GM18507 (cell line): ENCODE measurements at places on chromosomes 11 and 22.

DNA sequence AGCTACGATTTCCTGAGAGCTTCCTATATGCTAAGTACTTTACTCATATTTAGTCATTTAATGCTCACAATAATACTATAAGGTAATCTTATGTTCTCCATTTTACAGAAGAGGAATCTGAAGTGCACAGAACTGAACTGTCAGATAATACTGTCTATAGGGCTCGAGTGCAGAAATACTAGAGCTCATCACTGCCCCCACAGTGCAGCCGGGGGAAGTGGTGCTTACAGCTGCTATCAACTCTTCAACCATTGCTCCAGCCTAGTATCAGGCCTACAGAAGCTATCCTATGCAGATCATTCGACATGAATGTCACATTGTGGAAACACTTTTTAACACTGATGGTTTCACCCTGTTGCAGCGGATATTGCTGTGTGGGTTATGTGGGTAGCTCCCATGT lies 929.9 kb downstream of the NTM start:
- DNase-seq: no peak

- DNase-seq: no peak
Observed at GRCh38 chr11:35277827-35278226, 138.9 kb downstream of the CD44 start.

DNA sequence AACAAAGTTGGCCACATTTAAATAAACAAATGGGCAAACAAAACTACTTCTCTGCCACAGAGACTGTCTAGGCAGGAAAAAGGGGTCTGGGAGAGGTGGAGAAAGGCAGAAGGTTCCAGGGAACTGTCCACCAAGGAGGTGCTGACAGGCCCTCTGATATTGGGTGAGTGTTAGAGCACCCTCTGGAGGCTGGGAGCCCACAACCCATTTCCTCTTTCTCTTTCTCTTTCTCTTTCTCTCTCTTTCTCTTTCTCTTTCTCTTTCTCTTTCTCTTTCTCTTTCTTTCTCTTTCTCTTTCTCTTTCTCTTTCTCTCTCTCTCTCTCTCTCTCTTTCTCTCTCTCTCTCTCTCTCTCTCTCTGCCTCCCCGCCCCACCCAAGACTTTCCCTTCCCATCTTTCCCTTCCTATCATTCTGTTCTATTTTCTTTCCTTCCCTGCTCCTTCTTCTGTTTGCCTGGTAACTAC lies 912.8 kb downstream of the DLG2 start:
- peak; percentile 1 for DNase-seq

GRCh38 chr11:114121138-114121537 lies 61.6 kb downstream of the ZBTB16 start:
- no peak for DNase-seq

DNA sequence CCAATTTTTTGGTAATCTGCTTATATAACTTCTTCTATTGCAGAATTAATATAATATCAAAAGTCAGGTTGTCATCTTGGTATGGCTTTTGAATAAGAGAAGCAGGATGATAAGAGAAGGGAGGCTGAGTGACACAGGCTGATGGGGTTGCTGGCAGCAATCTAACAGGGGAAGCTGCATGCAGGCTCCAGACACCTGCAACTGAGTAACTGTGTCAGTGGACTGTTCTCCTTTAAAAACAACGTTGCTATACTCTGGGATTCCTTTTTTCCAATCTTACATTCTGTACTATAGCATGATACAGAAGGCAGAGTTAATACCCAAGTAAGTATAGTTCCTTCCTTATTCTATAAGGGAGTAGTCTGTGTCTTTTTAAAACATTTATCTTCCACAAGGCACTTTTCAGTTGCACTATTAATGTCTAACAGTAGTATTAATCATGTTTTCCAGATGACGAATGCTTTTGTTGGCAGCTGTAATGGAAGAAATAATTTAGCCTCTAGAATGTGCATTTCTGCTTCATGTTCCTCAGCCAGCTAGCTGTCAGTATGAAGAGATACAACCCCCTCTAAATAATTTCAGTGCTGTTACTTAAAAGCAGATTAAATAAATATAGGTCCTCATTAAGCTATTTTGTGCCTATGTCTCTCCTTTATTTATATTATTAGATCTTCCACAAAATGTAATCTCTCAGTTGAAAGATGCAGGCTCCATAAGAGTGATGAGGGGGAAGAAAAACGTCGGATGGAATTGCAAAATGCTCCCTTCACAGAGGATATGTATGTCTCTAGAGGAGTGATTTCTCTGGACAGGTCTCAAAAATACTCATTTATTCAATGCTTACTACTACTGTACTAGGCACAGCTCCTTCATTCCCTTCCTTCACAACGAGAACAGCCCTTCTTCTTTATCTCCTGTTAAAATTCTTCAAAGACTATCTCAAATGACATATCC lies 50.8 kb downstream of the ATG16L2 start:
- no peak for DNase-seq

GRCh38 chr22:42419243-42419881 lies 12.8 kb downstream of the NFAM1 start:
- DNase-seq: peak; percentile 56

GRCh38 chr11:100072131-100072530 lies 615.0 kb upstream of the ARHGAP42 start:
- no peak for DNase-seq

GRCh38 chr11:75158696-75159150 lies 7.8 kb downstream of the SLCO2B1 start:
- no peak for DNase-seq

GRCh38 chr11:96337541-96338431 lies 5.2 kb downstream of the MAML2 start:
- DNase-seq: no peak

GRCh38 chr11:114150671-114151070 lies 91.2 kb downstream of the ZBTB16 start:
- no peak for DNase-seq

DNA sequence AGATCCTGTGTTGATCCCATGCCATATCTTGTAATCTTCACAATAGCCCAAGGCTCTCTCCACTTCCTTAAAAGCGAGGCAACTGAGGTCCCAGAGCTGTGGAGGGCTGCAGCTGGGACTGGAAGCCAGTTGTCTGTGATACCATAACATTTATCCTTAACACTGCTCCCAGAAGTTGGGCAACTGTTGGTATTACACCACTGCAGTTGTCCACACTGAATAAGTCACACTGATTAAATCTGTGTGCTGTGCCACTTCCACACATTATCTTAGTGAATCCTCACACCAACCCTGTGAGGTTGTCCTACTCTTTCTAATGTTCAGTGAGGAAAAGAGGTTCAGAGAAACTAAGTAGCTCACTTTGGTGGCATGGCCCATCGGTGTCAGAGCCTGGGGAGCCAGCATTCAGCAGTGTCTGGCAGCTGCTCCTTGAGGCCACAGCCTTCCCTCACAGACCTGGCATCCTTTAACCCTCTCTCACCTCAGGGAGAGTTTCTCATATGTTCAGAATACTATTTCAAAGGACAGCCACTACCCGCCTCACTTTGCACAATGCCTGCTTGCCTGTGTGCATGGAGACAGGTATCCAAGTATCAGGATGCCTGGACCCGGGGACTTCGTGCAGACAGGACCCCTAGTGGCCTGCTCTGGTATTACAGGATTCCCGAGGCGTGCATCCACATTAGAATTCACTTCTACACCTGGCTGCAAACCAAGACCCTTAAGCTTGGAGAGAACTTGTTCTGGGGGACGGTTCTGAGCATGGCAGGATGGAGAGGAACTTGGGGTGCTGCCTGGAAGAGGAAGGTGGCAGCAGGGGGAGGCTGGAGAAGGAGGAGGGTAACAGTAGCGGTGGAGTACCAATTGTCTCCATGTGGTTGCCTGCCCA lies 221.9 kb upstream of the TBCEL start:
- DNase-seq: peak; percentile 53

DNA sequence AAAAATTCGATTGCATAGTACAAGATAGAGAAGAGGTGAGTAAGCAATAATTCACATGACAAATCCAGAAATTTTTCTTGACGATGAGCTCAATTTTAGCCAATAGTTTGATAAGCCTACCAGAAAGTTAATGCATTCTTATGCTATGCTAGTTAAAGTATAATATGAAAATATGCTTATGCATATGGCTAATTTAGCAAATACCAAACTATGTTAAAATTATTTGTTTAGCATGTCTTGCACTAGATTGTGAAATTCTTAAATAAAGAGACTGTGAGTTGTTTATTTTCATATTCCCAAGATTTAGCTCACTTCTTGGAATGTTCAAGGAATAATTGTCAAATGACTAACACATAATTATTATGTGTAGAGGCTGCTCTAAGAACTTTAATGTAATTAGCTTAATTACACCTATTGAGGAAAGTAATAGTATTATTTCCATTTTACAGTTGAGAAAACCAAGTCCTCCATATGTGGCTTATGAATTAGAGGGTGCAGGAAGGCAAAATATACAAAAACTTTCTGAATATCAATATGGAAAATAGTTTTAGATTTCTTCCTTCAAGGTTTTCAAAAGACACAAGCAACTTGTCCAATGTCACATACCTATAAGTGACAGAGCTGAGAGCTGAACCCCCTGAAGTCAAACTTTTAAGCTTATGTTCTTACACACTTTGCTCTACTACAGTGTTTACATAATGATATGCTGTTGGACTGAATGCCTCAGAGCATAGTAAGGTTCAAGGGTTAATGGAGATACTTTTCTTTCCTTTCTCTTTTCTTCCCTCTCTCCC lies 45.9 kb upstream of the ARHGAP20 start:
- no peak for DNase-seq

DNA sequence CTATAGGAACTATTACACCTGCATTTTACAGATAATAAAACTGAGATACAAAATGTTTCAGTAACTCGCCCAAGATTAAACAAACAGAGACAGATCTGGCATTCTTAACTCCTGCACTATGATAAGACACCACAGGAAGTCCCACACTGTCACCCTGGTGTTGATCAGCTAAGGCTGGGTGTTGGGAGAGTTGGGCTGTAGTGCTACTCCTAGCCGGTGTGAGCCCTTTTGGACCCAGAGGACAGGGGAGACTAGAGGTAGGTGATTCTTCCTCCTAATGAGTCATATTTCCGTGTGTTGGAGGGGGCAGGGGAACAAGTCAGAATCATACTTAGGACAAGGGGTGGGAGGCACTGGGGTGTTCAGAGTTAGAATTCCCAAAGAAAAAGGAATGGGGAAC lies 353.2 kb upstream of the TENM4 start:
- no peak for DNase-seq

GRCh38 chr11:126113963-126114362 lies 51.3 kb upstream of the CDON start:
- no peak for DNase-seq

GRCh38 chr11:61337706-61338470 lies 4.9 kb downstream of the TKFC start:
- no peak for DNase-seq

DNA sequence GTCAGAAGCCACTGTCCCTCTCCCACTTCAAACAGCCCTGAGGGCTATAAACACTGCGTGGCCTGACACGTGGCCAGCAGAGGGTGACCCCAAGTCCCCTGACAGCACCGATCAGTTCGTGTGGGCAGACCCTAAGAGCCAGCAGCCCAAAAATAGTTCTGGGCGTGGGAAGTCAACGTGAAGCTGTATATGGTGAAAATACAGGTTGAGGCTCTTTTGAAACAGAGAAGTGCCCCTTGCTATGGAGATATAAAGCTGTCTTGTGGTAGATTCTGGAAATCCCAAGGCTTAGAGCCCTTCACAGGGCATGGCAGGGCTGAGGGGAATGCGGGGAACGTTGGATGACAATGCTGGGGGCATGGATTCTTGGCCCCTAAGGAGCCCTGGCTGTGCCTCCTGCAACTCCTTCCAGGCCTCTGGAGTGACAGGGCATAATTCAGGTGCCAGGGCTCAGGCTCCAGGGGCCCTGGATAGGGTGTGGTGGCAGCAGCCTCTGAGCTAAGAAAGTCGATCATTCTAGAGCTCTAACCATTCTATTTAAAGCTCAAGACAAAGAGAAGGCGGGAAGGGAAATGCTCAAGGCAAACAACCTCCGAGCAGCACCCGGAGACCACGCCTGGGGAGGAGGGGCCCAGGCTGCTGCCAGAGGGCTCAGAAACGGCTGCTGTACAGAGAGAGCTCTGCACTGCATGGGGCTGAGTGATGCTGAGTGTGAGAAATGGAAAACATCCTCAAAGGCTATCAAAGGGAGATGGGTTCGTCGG lies 60.4 kb upstream of the CD5 start:
- no peak for DNase-seq

- DNase-seq: peak; percentile 49
Observed at GRCh38 chr11:59273373-59273841, 60.7 kb upstream of the MPEG1 start.

- no peak for DNase-seq
Observed at GRCh38 chr11:31412946-31413345, 43.3 kb downstream of the DNAJC24 start.

GRCh38 chr22:46684706-46685105 lies 53.3 kb downstream of the CERK start:
- DNase-seq: peak; percentile 79

DNA sequence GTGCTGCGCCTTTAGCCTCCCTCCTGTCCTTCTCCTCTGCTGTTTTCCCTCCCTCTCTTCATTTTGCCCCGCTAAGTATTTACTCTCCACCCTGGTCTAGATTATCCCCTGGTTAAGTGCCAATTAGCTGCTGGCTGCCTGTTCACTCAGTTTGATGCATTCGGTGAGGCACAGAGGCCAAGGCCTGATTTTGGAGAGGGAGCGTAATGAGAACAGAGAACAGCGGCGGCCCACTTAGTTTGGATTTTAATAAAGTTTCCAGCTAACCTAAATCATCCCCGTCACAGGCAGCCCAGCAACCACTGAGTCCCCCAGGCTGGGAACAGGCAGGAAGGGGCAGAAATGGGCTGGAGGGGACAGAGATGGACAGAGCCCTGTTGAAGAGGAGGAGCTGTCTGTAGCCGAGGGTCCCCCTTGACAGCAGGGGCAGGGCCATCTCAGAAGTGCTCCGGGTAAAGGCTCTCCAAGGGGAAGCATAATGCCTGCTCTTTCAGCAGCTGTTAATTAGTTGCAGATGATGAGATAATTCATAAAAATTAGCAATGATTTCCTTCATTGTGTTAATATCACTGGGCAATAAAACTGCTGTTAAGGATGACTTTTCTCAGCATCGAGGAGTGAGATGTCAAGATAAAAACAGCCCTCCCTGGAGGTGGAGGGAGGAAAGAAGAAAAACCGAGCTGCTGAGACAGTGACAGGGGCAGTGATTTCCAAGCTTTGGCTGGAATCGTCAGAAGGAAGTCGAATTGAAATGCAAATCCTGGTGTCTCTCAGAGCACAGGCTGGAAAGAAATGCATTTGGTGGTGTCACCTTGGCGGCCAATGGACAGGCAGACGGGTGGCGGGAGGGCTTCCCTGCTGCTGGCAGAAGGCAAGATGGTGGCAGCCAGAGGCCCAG lies 170.1 kb downstream of the GRIK4 start:
- no peak for DNase-seq
